Left forelimb (tissue), 1 donor: ENCODE measurements at places on chromosomes 5 and 9.

DNA sequence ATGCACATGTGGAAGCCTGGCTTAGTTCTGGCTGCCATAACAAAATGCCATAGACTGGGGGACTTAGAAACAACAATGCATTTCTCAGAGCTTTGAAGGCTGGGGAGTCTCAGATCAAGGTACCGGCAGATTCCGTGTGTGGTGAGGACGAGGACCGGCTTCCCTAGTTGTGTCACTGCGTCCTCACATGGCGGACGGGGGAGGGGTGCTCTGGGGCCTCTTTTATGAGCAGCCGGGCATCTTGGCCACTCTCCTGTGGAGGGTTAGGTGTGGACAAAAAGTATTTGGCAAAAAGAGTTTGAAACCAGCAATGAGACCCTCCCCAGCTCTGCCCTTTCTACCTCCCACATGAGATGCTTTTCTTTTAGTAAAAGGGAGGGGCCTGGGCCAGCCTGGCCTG, 118.5 kb upstream of the LPCAT1 start:
- no peak for DNase-seq

DNA sequence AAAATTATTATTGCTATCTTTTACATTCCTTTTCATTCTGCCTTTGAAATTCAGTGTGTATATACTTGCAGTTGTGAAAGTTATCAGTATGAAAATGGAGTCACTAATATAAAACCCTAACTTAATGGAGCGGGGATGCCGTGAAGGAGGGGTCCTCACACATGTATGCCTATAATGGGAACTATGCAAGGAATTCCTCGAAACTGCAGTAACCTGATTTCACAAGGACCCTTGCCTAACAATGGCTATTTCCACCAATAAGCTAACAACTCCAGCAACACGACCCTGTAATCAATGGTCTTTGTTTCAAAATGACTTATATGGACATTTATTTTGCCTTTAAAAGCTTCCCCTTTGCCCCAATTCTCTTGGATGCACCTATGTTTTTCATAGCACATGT, 12.6 kb upstream of the MLLT3 start:
- no peak for DNase-seq

DNA sequence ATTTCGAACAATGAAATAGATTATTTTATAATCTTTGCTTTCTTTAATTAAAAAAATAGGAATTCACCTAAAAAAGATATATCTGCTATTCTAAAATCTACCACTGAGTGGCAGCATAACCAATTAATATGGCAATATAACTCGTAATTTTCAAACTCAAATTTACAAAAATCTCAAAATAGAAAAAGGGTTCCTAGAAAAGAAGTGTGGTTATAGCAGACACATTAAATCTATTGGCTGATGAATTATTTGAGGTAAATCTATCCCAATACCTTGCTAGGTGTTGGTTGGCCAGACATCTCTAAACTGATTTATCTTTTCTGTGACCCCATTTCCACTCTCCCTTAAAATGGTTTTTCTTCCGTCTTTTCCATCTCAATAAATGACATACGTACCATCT, 30.2 kb upstream of the NRG2 start:
- DNase-seq: no peak

- DNase-seq: no peak
These were observed 38.6 kb downstream of the MARCHF11 start for GRCh38 chr5:16140944-16141343.

GRCh38 chr5:158756871-158757270, 342.8 kb downstream of the EBF1 start:
- DNase-seq: no peak

DNA sequence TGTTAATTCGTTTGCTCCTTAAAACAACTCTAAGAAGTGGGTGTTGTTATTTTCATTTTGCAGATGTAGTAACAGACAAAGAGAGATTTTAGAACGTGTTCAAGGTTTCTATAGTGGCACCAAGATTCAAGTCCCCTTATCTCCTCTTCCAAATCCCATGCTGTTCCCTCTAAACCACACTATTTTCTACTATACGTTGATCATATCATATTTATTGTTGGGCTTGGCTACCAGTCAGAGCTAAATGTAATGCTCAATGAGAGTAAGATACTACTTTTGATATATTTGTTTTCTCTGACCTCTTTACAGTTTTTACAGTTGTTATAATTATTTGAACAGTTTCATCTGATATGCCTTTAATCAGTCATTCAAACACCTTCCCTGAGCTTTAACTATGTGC, 212.9 kb downstream of the EFNA5 start:
- DNase-seq: no peak

DNA sequence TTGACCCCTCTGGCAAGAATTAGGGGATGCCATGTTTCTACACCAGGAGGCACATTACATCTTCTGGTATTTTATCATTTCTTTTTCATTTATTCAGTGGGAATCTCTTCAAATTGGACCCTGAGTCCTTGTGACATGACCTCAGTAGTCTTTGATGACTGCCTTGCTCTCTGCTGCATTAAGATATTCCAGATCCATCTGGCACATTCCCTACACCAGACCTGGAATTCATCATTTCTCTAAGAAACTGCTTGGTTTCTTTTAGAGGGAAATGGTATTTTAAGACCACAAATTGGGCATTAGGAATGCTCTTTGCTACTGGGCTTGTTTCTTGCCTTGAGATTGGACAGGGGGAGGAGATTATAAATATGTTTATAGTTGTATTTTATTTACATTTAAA, 61.0 kb downstream of the GALNT10 start:
- no peak for DNase-seq

DNA sequence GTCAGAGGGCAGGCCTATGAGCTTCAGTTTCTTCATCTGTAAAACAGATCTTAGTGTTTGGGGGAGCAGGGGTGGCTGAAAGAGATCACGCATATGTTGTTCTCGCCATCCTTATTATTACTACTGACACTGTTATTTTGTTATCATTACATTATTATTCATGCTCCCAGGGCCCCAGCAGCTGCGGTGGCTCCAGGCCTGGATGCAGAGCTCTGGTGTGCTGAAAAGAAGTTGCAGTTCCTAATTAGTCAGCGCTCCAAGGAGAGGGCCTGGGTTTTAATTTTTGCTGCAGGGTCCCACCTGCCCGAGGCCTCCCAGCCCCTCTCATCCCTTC, 19.5 kb downstream of the CXXC5 start:
- no peak for DNase-seq

DNA sequence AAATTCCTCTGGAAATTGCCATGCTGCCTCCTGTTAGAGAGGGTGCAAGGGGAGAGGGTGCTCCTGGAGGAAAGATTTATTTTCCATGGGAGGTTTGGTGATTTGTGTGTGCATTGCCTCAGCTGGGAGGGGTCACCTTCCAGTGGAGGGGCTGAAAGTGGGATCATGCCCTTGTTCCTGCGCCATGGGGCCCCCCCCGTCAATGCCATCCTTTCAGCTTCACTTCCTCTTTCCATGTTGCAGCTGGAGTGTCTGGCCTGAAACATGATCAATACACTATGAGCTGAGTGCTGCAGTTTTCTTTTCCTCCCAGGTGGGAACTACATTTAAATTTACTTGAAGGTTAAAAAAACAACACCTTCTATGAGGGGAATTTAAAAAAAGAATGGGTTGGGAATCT, 176.8 kb downstream of the MELK start:
- DNase-seq: no peak
